ENCODE measurements at places on chromosomes 11 and 22.

GRCh38 chr22:46429325-46429853, 93.9 kb downstream of the TRMU start:
- DNase-seq: no peak

GRCh38 chr11:74070723-74071492, 62.0 kb upstream of the UCP3 start:
- peak; percentile 84 for DNase-seq

GRCh38 chr22:37282385-37282677, at the start of gene CYTH4:
Gene CYTH4 (plus strand): TSS chr22:37282508. CDS start chr22:37282570, 62 bp downstream.
- DNase-seq: no peak

- no peak for DNase-seq
Measured at GRCh38 chr11:92286709-92287108, 62.1 kb downstream of the FAT3 start.

- DNase-seq: no peak
Measured at GRCh38 chr11:40183073-40184064, 1276.1 kb downstream of the LRRC4C start.

DNA sequence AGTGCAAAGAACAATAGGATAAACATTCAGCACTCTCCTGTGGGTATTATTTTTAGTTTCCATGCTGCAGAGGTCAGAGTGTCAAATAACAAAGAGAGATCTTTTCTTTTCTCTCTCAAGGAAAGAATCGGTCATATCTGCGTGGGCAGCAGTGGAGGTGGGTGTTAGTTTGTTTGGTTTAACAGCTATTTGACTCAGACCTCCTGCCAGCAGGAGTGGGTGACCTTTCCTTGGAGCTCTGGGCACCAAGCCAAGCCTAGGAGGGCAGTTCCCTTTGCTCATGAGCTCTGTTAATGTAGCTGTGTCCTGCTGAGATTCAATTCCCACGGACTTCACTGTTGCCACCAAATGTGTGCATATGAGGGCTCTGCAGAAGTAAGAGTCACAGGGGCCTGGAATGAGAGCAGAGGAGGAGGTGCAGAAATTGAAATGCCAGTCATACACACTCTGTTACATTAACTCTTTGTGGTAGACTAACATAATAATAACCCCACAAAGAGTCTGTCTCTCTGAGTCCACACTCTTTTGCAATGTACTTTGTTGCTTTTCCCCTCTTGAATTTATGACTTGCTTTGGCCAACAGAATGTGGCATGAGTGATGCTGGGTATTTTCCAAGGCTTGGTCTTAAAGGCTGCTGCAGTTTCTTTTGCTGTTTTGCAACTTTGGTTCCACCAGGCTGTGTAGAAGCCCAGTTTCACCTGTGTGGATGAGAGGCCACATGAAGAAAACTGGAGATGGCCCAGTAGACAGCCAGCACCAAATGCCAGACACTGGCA, 76.0 kb upstream of the GRK3 start:
- peak; percentile 64 for DNase-seq

- no peak for DNase-seq
Measured at GRCh38 chr22:50035131-50035881, 22.7 kb upstream of the IL17REL start.

GRCh38 chr22:20021196-20022181, 579 bp downstream of the TANGO2 start:
- DNase-seq: no peak

- DNase-seq: peak; percentile 49
Measured at GRCh38 chr11:12692229-12693075, 18.2 kb downstream of the TEAD1 start.

DNA sequence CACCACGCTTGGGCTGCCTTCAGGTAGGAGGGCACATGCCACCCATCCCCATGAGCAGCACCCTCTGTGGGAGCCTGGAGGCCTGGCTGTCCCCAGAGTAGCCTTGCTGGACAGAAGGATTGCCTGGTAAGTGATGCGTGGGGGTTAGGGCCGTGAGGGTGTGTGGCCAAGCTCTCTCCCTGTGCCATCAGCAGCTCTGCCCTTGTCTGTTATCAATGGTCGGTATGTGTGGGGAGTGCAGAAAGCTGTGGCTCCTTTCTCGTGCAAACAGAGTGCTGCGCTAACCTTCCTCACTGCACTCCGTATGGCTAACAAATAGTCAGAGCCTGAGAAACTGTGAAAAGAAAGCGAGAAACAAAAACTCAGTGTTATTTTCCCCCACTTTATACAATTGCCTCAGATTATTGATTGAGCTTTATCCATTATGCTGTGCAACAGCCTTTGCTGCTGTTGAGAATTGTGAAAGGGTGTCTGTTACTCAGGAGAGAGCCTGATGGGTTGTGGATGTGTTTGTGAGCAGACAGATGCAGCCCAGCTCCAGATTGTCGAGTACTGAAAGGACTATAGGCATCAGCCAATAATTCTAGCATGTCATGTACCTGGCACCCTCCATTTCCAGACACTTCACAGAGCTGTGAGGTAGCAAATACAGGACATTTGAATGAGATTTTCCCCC, 432.2 kb downstream of the NTM start:
- no peak for DNase-seq

DNA sequence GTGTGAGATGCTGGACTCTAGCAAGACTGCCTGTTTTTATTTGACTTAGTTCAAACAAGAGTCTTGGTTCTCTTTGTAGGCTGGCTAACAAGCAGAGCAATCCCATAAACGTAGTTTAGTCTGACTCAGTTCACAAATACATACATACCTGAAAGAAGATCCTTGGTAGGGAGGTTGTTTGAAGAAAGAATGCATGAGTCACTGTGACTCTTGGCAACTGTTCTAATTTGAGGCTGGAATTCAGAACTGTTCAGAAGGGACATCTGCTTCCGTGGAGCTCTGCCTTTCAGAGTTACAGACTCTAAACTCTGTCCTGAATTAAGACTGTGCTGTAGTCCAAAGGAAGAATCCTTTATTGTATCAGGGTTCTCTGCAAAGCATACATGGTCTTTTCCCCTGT, 32.2 kb downstream of the C2CD3 start:
- DNase-seq: no peak

DNA sequence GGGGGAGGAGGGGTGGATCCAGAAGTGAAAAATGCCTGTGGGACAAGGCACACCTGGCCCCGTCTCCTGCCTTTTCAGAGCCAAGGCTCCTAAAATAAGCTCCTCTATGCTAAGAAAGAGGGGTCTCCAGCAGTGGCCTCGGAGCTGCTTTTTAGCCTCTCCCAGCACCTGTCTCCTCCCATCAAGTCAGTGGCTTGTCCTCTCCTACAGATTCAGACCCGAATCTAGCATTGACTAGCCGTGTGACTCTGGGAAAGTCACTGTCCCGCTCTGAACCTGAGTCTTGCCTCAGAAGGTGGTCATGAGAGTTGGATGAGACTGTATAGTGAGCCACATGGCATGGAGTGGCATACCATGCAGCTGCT, 90.8 kb upstream of the THY1 start:
- no peak for DNase-seq

- no peak for DNase-seq
Measured at GRCh38 chr11:103848686-103849085, 187.8 kb upstream of the DDI1 start.

DNA sequence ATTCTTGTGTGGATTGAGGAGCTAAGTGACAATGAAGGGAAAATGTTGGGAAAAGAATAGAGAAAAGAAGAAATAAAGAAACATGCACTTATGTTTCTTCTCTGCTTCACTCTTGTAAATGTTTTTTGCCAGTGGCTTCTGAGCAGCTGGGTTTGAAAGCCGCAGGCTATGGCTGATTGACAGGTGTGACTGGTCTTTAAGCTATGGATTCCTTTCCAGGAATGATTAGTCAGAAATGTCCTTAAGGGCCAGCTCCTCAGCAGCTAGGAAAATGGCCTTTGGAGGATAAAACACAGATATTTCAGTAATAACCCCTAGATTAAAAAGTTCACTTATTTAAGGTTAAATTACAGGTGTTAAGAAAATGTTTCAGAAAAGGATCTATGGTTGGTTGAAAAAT, 6.5 kb upstream of the USP28 start:
- DNase-seq: no peak

DNA sequence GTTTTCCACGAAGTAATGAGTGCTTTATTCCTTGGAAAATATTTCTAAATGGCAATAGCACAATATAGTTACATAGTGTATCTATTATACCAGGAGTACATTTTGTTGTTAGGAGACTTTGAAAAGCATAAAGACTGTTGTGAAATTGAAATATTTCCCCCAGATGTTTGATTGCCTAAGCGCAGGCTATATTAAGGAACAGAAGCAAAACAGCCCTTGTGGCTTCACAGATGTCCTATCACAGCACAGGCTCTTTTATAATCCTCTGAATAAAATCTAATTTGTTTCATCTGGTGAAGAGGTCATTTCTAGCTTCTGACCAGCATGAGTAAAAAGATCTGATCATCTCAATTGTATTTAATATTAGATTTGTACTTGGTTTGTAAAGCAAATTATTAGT, 48.2 kb downstream of the BSX start:
- DNase-seq: no peak

DNA sequence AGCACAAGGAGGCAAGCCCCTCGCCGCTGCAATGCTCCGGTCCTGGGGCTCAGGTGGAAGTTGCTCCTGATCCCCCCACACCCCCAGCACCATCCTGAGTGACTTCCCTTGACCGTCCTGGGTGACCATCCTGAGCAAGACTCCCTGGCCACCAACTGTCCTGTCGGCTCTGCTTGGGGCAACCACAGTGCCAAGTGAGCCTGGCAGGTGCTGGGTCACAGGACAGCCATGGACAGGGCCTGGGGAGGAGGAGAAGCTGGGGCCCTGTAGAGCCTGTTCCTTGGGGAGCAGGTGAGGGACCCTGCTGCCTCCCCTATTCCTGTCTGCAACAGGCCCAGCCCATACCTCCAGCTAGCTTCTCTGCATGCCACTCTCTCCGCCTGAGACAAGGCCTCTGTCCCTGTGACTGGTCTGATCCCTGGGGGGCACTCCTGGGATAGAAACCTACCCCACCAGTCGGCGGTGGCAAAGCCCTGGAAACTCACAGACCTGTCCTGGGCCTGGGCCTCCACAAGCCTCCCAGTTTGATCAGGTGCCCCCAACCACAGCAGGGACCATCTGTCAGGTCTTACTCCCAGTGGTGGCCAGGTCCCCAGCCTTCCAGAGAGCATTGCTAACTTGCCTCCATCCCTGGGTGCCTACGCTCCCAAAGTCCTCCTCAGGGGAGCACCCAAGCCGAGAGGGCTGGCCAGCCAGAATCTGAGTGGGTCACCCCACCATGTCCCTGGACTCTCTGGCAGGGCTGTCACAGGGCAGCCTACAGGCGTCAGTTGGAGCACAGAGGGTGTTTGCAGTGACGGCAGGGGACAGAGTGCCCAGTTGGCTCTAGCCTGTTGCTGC, 68.7 kb upstream of the WNT7B start:
- no peak for DNase-seq

DNA sequence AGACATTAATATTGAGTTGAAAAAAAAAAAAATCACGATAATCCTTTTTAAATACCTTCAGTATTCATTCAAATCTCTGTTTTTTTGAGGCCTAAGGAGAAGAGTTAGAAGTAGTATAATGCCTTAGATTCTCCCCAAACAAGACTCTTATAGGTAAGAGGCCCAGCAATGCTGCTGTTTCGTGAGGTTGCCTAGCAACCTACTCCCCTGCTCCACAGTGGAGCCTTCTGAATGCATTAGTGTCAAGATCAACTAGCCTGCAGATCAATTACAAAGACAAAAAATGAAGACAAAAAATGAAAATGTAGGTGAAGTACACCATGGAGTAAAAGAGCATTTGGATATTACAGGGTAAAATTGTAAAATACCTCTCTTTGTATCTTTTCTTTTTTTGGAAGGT, 229.8 kb upstream of the LUZP2 start:
- DNase-seq: no peak

DNA sequence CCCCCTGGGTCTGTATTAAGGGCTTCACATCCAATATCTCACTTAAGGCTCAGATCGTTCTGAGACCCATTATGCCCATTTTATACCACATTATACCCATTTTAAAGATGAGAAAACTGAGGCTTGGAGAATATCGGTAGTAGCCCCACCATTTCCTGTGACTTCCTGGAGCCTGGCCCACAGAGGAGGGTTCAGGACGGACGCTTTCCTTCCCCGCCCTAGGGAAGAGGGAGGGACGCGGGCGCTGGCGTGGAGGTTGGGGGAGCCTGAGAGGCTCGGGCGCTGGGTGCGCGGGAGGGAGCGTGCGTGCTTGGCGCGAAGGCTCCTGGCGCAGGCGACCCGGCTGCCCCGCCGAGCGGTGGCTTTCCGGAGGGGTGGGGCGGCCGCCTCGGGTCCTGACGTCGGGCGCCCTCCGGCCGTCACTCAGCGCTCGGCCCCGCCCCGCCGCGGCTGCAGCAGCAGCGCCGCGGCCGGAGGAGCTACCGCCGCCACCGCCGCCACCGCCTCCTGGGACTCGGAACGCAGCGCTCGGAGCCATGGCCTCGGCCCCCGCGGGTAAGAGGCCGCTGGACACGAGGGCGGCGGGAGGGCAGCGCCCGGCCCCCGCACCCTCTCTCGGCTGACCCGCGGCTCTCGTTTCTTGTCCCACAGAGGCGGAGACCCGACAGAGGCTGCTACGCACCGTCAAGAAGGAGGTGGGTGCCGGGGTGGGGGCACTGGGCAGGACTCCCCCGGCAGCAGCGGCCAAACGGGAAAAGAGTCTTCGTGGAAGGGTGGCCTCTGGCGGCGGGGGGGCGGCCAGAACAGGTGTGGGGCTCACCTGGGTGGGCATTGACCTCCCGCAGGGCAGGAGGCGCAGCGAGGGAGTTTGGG, at the start of gene SGSM1:
SGSM1 (plus strand) TSS at position 422 of the 873 bp plus-strand sequence; CDS start at position 537, 115 bp downstream.
- DNase-seq: peak; percentile 70

- no peak for DNase-seq
Measured at GRCh38 chr11:5666402-5666793, 18.5 kb downstream of the TRIM5 start.

GRCh38 chr11:45982656-45983470, 60.4 kb downstream of the LARGE2 start:
- DNase-seq: no peak

GRCh38 chr11:61514050-61514917, 5.7 kb downstream of the LRRC10B start:
- no peak for DNase-seq

DNA sequence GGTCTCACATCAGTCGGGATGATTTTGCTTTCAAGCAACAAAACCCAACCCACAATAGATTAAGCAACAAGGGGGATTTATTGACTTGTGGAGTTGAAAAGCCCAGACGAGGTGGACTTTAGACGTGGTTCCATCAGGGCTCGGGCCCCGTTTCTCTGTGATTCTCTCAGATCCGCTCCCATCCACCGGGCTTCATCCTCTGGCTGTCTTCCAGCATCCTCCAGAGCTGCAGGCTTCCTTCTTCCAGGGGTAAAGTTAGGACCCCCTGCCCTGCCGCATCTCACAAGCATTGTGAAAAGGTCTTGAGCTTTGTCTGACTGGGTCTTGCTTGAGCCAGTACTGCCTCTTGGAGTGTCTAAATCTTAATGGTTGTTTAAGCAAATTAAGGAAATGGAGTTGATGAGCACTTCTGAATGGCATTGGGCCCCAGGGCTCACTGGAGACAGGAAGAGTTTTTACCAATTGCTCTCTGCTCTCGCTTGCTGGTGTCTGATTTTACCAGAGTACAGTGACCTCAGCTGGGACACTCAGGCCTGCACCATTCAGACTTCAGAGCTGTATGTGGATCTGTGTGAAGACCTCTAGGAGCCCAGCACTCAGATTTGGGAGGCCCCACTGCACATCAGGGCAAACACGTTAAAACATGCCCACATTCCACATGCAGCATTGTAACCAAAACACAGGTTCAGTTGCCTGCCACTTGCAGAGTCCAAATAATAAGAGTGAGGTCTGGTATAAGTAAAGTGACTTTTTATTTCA, 13.5 kb upstream of the FTH1 start:
- DNase-seq: no peak

- DNase-seq: no peak
Measured at GRCh38 chr11:16796311-16796710, 57.9 kb downstream of the C11orf58 start.

- DNase-seq: no peak
Measured at GRCh38 chr11:514606-515005, 7.6 kb upstream of the RNH1 start.

GRCh38 chr11:130473056-130473794, 24.8 kb downstream of the ADAMTS15 start:
- DNase-seq: no peak
